ENCODE measurements at places on chromosomes 7 and 10. TPM values are rescaled to one million over a fixed set of nuclear protein-coding genes. Genes with fewer than 3 reads are reported as not detected.

GRCh38 chr10:89475591-89475998 lies 59.8 kb downstream of the SLC16A12 start:
- H3K27ac ChIP-seq: peak overlapping the region; percentile 83
- no peak for DNase-seq
- H3K4me1 ChIP-seq: peaks cover 56% of the 10 kb centered on the region
- no peak overlapping the region for H3K4me3 ChIP-seq

- H3K27ac ChIP-seq: no peak overlapping the region
- H3K36me3 ChIP-seq: no peaks in the 10 kb centered on the region
- no peaks in the 10 kb centered on the region for H3K4me1 ChIP-seq
- no peak overlapping the region for H3K4me3 ChIP-seq
- no peak for DNase-seq
- H3K27me3 ChIP-seq: no peaks in the 10 kb centered on the region
Measured at GRCh38 chr10:34017281-34017680, 682.8 kb upstream of the NRP1 start.

GRCh38 chr7:3451701-3452100 lies 150.6 kb downstream of the SDK1 start:
- H3K36me3 ChIP-seq: no peaks in the 10 kb centered on the region
- peaks cover 6% of the 10 kb centered on the region for H3K4me1 ChIP-seq
- H3K27ac ChIP-seq: no peak overlapping the region
- no peak for DNase-seq
- H3K4me3 ChIP-seq: no peak overlapping the region

GRCh38 chr10:81820418-81820817 lies 54.6 kb upstream of the NRG3 start:
- peak; percentile 48 for DNase-seq
- no peaks in the 10 kb centered on the region for H3K4me1 ChIP-seq
- no peak overlapping the region for H3K27ac ChIP-seq
- no peaks in the 10 kb centered on the region for H3K27me3 ChIP-seq

DNA sequence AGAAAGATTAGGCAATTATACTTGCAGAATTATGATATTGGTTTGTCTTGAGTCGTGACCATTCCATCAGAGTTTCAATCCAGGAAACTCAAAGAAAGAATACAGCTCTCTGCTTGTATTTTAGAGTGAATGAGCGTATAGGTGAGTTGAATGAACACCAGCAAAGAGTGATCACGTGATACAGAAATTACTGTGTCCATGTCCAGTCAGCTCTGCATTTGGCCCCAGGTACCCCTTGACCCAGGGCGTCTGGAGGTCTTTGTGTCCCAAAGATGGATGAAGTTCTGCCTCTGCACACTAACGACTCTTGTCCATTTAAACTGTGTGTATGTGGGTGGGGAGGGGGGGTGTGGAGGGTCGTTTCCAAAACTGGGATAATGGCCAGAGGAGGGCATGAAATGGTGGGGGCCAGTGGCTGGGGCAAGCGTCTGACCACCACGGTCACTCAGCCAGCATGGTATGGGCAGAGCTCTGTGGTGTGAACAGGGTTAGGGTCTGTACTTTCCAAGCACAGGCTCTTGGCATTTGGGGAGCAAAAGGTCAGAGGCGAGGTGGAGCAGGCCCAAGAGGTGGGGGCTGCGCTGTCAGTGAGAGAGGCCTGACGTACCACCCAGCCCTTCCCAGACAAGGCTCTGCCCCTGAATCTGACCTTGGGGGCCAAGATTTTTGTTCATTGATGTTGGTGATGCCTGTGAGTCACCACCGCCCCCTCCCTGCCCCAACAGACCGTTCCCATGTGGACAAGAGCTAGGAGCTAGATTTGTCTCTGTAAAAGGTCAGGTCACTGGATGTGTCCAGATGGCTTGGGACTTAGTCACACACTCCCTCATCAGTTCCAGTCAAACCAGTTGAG lies 1.4 kb downstream of the PTPRE start:
- no peak overlapping the region for H3K27ac ChIP-seq
- H3K4me3 ChIP-seq: no peak overlapping the region
- no peak for DNase-seq
- H3K4me1 ChIP-seq: peaks cover 5% of the 10 kb centered on the region
- no peaks in the 10 kb centered on the region for H3K27me3 ChIP-seq

GRCh38 chr7:128247640-128248194 lies 6.6 kb downstream of the LEP start:
- H3K4me3 ChIP-seq: no peak overlapping the region
- no peak for DNase-seq
- no peaks in the 10 kb centered on the region for H3K36me3 ChIP-seq

EMX2 gene
- not detected for polyA plus RNA-seq

DNAJC9 gene
- polyA plus RNA-seq: 17.8 TPM

MKRN1 gene
- polyA plus RNA-seq: 63.7 TPM
